ENCODE measurements at places on chromosomes 4 and X. TPM values are rescaled to one million over a fixed set of nuclear protein-coding genes. Genes with fewer than 3 reads are reported as not detected.

- no peak for DNase-seq
These were observed 714.5 kb downstream of the GRID2 start for GRCh38 chr4:93018243-93018642.

GRCh38 chr4:169269916-169270809 lies 593 bp downstream of the SH3RF1 start:
- DNase-seq = peak; percentile 75

GRCh38 chr4:140102421-140102820 lies 51.6 kb downstream of the MAML3 start:
- DNase-seq = no peak

Gene IL21
- total RNA-seq = not detected

Gene PRMT9
- 5.0 TPM for total RNA-seq

Data from left ventricle myocardium inferior (tissue), 1 donor.